Activated CD4-positive, alpha-beta memory T cell treated with anti-CD3 and anti-CD28 coated beads, Interleukin-2, amount 10 ng/mL, durations not matched to agents 7 days and 5 days (primary cell): ENCODE measurements at places on chromosomes 7 and 10. TPM values are rescaled to one million over a fixed set of nuclear protein-coding genes. Genes with fewer than 3 reads are reported as not detected.
A peak's percentile ranks its signal among the peaks of the same experiment; 100 is the strongest.

ELOVL3 gene
- not detected for total RNA-seq

HTR7 gene
- not detected for total RNA-seq

STEAP1B gene
- 0.33 TPM for total RNA-seq

DNA sequence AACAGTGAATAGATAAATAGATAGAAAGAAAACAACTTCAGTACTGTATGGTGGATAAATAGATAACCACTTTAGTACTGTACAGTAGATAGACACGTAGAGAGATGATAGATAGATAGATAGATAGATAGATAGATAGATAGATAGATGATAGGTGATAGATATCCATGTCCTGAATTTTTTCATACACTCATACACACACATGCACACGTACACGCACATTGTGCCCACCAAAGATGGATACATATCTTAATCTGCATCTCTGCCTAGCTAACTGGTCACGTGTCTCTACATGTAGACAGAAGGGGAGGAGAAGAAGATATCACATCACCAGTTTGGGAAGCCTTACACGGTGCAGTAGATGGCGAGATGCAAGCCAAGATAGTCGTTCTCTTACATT, 99.2 kb downstream of the ARID5B start:
- DNase-seq, result no peak

GRCh38 chr7:135756191-135756590, 7.6 kb upstream of the FAM180A start:
- DNase-seq, result no peak

- peak; percentile 11 for DNase-seq
Observed at GRCh38 chr7:45598886-45599520, 24.8 kb downstream of the ADCY1 start.

DNA sequence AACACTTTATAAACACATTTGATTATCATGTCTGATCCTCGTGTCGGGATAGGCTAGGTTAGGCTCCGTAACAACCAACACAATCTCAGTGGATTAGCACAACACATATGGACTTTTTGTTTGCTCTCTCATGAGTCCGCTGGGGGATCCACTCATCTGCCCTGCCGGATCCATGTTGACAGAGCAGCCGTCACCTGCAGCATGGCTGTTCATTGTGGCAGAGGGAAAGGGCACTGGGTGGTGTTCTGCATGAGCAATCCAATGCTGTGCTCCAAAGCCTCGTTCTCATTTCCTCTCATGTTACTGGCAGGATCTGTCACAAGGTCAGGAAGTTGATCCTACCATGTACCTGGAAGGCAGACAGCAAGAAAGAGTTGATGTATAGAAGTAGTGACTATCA, 62.5 kb upstream of the RAPGEF5 start:
- DNase-seq, result no peak

DNA sequence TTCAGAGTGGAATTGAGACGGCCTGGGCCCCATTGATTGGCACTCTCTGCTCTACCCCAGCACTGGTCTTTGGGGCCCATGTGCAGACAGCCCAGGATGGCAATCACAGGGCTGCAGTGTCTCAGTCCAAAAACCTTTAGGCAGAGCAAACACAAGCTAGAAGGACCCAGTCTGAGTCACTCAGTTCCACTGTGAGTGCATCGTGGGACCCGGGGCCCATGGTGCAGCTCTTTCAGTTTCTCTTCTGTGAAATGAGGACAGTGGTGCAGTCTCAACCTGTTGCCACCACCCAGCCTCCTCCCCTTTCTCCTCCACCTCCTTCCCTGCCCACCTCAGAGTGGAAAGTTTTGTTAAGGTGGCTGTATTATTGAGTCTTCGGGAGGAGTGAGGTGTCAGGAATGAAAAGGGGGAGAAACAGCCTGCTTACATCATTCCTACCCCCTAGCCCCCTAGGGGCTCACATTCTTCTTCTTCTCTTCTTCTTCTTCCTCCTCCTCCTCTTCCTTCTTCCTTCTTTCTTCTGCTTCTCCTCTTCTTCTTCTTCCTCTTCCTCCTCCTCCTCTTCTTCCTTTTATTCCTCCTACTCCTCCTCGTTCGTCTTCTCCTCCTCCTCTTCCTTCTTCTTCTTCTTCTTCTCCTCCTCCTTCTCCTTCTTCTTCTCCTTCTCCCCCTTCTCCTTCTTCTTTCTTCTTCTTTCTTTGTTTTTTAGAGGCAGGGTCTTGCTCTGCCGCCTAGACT, 19.5 kb upstream of the CARD11 start:
- DNase-seq, result peak; percentile 88

- no peak for DNase-seq
Observed at GRCh38 chr7:19964246-19964645, 190.8 kb upstream of the TMEM196 start.

DNA sequence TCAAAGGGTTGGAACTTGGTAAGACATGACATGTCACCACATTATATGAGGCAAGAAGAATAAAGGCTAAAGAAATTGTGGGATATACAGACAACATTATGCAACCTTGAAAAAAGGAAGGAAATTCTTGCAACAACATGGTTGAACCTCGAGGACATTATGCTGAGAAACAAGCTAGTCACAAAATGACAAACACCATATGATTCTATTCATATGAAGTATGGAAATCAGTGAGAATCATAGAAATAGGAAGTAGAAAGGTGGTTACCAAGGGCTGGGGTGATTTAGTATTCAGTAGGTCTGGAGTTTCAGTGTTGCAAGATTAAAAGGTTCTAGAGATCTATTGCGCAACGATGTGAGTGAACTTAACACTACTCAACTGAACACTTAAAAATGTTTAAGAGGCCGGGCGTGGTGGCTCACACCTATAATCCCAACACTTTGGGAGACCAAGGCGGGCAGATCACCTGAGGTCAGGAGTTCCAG, 126.9 kb upstream of the TBX20 start:
- no peak for DNase-seq

DNA sequence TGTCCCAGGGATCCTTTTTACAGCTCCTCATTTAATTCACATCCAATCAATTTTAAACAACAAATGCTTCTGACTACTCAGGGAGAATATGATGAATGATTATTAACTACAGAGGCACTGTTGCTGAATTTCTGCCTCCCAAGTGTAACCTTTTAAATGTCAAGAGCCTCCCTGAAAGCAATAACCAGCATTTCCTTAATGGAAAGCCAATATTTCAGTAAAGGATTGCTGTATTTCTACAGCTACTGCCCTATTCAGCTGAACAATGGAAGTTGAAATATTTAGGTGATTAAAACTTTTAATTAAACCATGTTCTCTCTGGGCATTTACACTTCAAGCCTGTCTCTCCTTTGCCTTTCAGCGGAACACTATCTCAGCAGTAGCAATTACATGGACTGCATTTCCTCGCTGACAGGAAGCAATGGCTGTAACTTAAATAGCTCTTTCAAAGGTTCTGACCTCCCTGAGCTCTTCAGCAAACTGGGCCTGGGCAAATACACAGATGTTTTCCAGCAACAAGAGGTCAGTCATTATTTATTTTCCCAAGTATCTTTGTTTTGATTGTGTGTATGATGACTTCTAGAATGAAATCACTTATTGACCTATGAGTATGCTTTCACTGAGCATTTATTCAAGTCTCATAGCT, 304.7 kb downstream of the BICC1 start:
- no peak for DNase-seq
